ENCODE measurements at places on chromosomes 7 and 10.

DNA sequence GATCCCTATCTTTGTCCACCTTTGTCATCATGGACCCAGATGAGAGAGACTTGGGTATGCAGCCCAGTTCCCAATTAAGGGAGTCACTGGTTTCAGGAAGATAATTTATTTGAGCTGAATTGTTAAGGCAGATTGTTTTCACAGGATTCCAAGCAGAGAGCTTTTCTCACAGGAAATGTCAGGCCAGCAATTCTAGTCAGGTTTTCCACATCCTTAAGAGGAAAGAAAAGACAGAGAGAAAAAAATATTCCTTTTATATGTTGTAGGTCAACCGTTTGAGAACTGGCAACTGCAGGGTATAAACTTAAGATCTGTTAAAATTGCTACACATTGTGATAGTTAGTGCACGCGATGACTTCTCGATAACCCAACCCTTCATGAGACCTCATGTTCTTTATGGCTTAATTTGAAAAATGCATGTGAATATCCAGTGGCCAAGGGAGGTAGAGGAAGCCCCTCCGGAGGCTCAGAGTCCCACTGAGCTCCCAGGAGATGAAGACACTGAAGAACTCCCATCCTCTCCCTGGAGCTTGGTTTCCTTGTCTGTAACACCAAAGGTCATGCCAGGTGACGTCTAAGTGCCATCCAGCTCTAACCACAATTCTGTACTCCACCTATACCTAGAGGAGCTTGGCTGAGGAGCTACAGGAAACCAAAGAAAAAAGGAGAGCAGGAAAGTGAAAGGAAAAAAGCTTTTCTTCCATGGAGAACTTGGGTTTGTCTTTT, 45.6 kb downstream of the MINDY4 start:
- DNase-seq, result no peak

- no peak for DNase-seq
Observed at GRCh38 chr7:106121189-106121810, 9.2 kb upstream of the SYPL1 start.

DNA sequence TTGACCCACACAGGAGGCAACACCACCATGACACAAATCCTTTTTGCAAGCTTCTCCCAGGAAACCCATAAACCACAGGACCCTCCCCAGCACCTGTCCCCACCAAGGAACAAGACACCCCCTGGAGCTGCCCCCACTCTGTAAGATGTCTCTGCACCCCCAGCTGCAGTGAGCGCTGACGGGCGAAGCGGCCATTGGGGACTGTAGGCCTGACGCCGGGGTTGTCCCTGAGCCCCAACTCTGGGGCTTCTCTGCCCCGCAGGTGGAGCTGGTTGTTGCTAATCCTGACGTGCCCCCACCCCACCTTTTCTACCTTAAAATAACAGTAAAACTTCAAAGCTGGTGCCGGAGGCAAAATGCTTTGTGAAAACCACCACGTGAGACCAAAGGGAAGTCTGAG, 94.7 kb upstream of the PPP2R2D start:
- DNase-seq, result no peak

DNA sequence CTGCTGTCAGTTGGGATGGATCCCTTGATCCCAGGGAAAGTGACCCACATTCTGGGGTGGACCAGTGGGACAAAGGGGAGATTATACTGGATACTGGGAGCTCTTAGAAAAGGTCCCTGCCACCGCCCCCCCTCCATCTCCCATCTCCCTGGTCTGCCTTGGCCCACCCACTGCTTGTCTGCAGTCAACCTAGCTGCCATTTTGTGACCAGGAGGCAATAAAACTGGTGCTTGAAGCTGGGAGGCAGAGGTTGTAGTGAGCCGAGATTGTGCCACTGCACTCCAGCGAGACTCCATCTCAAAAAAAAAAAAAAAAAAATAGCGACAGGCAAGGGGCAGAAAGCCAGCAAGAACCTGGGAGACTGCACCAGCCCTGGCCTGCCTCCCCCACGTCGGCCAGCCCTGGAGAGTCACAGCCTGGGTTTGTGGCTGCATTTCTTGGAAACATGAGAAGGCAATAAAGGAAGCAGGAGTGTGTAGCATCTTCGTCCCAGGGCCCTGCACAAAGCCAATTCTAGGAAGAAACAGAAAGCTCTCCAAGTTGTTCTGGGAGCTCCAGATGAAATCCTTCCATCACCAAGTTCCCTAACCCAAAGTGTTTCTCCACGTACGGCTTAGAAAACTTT, 4.7 kb upstream of the ARPC1B start:
- peak; percentile 73 for DNase-seq

DNA sequence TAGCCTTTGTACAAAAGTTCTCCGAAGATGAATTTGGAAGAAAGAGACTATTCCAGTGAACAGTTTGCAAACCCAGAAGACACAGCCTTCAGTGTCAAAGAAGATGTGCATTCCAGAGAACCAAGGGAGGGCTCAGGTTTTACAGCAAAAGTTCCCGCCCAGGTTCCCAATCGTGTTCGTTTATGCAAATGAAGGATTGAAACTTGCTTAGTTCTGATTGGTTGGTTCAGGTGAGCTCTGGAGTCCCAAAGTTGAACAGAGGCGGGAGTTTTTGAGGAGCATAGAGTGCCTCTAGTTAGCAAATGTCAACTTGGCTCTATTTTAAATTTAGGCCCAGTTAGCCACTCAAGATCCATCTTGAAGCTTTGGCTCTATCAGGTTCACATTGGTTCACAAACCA, 51.3 kb downstream of the TMEM270 start:
- no peak for DNase-seq

DNA sequence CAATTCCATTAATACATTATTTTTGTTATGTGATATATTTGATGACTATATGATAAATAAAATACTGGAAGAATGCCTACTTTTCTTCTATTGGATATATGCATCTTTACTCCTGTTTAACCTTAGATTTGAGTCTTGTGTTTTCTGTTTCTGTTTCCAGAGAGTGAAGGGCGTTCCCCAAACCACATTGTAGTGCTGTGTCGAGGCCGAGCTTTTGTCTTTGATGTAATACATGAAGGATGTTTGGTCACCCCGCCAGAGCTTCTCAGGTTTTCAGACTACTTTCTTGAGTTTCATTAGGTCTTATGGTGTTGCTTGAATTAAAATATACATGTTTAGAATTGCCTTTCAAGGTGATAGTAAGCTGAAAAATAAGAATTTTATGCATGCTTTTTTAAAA, 23.8 kb downstream of the CROT start:
- no peak for DNase-seq

DNA sequence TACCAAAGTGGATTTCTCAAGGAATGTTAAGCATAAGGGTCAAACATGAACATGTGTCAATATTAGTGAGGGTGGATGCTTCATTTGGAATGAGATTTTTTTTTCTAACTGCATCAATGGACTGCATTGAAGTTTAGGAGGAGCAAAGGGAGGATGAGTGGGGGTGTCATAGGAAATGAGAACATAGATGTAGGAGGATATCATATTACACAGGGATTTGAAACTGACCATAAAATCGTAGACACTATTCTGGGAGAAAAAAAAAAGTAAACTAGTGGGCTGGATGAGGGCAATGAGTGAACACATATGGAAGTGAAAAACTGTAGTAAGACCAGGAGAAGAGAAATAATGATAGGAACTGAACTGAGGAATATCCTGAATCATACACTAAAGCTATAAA, 109.4 kb downstream of the SEMA3A start:
- DNase-seq, result no peak

DNA sequence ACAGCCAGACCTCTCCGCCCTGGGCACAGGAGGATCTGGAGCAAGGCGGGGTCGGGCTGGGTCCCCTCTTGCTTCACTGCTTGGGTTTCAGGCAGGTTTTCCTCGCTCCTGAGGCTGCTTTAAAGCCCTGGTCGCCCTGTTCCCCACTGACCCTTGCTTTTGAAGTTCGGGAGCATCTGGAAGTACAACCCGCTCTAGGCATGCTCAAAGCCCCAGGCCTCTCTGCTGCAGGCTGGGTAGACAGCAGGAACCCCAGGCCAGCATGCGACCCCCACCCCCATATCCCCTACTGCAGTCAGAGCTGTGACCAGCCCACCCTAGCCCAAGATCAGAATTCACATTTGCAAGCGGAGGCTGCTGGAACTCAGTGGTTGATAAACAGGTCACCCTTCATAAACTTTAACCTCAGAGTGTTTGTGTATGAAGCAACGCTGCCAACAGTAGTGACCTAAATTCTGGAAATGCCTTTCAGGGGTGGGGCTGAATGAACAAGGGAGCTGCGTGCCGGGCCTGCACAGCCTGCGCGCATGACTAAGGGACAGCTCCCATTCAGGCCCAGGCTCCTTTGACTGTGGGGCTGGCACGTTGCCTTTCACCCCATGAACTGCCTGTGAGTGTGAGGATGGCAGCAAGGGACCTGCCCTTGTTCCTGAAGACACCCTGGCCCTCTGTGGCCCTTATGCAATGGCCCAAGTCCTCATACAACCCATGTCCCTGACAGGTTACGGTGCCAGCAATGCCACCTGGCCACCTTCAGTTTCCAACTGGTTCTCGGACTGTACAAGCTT, 52.5 kb downstream of the PROSER2 start:
- peak; percentile 73 for DNase-seq

GRCh38 chr7:26011039-26011696, 140.8 kb upstream of the NFE2L3 start:
- DNase-seq, result no peak

GRCh38 chr10:71078454-71079145, 133.8 kb upstream of the UNC5B start:
- no peak for DNase-seq

DNA sequence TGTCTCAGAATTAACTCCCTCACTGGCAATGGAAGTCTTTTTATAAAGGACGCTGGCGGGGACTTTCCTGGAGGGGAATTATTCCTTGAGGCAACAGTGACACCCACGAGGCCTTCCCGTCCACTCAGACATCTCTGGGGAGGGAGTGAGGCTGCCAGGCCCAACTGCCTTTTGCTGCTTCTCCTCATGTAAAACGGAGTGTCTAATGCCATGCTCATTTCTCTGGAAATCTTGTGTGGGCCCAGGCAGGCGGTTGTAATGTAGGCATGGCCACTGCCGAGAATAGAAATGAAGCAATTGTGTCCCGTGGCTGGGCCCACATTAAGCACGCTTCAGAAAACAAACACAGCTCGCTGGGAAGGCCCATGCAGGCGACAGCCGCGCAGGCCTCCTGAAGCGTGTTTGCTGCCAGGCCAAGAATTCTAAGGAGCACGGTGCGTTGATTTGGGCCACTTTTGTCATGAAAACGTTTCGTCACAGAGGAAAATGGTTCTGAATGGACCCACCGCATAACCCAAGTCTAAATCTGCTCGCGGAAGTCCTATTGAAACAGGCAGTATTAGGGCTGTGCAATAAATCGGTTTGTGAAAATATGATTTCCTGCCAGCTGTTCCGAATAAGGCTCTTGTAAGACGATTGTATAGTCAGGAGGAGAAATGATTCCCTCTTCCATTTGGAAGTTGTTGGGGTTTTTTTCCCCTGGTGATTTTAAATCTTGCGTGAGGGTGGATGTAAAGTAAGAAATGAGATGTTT, 104.2 kb upstream of the CHST15 start:
- DNase-seq, result no peak

DNA sequence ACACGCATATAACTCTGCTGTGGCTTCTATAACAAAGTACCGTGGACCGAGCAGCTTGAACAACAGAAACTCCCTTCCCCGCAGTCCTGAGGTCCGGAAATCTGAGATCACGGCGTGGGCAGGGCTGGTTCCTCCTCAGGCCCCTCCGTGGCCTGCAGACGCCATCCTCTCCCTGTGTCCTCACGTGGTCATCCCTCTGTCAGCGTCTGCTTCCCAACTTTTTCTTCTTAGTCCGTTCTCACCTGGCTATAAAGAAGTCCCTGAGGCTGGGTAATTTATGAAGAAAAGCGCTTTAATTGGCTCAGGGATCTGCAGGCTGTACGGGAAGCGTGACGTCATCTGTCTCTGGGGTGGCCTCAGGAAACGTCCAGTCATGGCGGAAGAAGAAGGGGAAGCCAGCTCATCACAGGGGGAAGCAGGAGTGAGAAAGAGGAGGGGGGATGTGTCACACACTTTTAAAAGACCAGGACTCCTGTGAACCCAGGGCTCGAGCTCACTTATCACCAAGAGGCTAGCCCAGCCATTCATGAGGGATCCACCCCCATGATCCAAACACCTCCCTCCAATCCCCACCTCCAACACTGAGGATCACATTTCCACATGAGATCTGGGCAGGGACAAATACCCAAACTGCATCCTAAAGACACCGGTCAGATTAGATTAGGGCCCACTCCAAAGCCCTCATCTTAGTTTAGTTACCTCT, 91.2 kb upstream of the INSIG1 start:
- DNase-seq, result peak; percentile 90

DNA sequence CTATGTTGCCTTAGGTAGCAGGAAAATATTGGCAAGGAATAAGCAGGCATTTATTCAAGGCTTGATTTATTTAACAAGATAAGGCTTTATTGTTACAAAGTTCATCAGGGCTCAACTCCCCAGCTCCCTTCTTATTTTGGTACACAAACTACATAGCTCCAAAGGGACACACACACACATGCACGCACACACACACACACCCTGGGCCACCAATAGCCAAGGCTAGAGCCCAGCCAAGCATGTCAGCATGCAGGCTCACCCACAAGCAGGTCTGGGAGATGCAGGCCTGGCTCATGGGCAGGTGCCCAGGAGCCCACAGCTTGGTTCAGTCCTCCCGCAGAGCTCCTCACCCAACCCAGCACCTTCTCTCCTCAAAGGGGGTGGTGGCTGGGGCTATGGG, 23.4 kb downstream of the LEP start:
- no peak for DNase-seq
